ENCODE measurements at places on chromosomes 3 and 15. TPM values are rescaled to one million over a fixed set of nuclear protein-coding genes. Genes with fewer than 3 reads are reported as not detected.

- DNase-seq: no peak
These were observed 77.3 kb downstream of the ETFA start for GRCh38 chr15:76233921-76234320.

DNA sequence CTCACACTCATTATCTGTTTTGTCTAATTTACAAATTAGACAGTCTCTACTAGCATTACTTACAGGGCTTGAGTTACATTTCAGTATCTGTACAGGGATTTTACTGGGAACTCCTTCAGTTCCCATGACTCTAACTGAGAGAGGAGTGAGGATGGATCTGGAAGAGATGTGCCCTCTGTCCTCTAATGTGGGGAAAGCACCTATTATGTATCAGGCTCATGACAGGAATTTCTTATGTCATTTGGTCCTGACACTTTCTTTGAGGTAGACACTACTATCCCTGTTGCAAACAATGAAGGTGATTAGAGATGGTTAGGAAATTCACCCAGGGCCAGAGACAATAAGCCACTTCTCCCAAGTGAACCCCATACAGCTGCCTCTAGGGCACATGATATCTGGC lies 10.9 kb upstream of the NCKIPSD start:
- no peak for DNase-seq

Gene NANOGP8
- not detected for polyA plus RNA-seq

Gene GPR27
- polyA plus RNA-seq: 5.5 TPM

Gene SAMD7
- polyA plus RNA-seq: not detected

Gene MLF1
- polyA plus RNA-seq: 30.0 TPM

Gene MASP1
- 2.8 TPM for polyA plus RNA-seq

DNA sequence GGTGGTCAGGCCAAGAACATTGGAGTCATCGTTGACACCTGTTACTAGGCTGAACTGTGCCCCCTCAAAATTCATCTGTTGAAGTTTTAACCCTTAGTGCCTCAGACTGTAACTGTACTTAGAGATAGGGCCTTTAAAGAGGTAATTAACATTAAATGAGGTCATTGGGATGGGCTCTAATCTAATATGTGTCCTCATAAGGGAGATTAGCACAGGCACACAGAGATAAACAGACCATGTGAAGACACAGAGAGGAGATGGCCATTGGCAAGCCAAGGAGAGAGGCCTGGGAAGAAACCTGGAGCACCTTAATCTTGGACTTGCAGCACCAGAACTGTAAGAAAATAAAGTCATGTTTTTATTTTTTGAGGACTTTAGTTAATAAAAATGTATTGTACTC lies 59.6 kb downstream of the PLCL2 start:
- no peak for DNase-seq

DNA sequence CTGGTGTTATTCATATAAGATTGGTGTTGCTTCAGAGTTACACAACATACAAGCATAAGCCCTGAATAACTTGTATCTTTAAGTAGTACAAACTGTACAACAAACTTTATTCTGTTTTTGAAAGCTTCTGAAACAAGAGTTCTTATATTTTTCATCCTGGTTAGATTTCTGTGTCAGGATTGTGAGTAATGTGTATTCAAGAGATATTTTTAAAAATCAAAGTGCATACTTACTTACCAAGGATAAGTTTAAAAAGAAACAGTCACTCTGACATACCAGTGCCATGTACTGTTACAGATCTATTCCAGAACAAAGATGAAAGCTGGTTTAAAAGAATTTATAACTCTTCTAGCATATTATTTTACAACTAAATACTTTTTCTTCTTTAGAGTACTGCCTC lies 755.1 kb downstream of the ZPLD1 start:
- DNase-seq: no peak

GRCh38 chr15:101394056-101394630 lies 95.4 kb downstream of the PCSK6 start:
- DNase-seq: no peak

Gene CFAP100
- 0.60 TPM for polyA plus RNA-seq

Gene RSRC1
- 14.3 TPM for polyA plus RNA-seq

- no peak for DNase-seq
These were observed 93.2 kb downstream of the ATP11B start for GRCh38 chr3:182886497-182886896.

Gene SLC7A14
- polyA plus RNA-seq: 0.04 TPM

DNA sequence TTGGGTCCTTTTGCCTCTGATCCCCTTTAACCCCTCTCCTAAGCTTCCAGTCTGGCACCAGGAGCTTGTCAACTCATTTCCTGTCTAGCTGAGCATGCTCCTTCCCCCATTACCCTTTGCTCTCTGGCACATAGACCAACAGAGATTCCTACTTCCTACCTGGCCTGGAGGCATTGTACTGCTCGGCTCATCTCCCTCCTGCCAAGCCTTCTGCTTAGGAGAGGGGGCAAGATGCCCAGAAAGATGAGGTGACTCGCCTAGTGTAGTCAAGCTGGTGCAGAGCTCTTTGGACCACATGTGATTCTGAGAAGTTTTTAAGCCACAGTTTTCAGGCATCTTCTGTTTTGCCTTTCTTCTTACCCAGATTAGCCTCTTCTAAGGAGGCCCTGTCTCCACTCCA lies 95.4 kb downstream of the ZNF621 start:
- DNase-seq: no peak

Gene MAPKBP1
- 3.7 TPM for polyA plus RNA-seq

DNA sequence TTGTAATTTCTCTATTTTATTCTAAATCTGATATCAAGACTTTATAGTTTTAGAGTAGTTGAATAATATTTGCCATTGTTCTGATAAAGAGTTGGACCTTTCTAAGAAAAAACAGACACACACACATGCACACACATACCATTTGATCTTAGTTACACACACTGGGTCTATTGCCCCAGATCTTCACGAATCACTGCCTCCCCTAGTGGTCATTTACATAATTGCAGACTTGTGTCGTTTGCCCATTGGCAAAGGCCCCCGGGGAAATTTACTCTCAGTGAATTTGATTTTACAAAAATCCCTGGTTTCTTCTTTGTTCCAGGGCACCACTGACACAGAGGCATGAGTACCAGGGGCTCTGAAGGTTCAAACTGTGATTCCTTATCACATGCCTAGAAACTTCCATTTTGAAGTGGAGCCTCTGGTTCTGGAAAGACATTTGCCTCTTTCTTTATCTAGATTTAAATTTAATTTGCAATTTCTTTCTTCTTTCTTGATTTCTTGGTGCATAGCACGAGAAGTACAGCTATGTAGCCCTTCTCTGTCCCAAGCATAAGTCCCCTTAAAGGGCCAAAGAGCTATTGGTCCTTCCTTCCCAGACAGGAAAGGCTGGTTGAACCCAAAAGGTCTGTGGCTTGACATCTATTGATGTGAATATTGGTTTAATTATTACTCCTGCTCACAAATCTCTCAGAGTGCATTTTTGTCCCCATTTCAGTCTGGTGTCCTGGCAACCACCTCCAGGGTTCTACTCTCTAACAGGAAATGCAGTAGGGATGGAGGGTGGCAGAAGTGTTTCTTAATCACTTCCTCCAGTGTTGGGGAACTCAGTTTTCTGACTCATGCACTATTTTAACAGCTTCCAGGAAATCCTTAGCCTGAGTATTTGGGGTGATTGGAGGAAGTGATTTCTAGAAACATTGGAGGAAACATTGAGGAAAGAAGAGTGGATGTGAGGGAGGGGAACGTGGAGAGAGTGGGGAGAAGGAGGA lies 32.4 kb upstream of the SLC6A11 start:
- no peak for DNase-seq

- no peak for DNase-seq
These were observed 1.8 kb downstream of the CELSR3 start for GRCh38 chr3:48660800-48661400.

Gene DAZL
- polyA plus RNA-seq: not detected

DNA sequence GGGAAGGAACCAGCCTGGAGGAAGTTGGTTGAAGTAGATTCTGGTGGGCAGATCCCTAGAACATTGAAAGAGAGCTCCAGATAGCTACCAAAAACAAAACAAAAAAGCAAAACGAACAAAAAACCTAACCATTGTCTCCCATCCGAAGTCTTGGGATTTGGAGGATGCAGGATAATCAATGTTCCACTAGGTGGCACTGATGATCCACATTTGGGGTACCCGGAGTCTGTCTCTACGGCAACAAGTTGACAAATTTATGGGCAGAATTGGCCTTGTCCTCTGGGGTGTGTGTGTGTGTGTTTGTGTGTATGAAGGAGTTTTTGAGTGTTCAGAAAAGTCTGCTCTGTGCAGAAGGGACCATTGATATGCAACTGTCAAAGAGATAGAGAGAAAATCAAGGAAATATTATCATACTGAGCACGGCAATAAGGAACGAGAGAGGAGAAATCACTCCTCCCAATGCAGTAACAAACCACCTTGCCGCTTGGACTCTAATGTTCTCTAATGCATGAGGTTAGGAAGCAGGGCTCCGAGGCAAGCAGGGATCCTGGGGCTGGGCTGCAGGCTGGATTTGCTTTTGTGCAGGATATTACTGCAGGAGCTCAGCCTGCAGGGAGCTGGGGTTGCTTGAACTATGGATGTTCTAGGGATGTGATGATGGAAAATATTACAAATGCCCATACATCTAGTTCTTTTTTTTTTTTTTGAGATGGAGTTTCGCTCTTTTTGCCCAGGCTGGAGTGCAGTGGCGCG lies 59.8 kb upstream of the KLHL25 start:
- DNase-seq: peak; percentile 59

Gene SPATA12
- not detected for polyA plus RNA-seq

GRCh38 chr3:10888518-10889090 lies 72.6 kb downstream of the SLC6A11 start:
- DNase-seq: no peak

Gene ADCY5
- polyA plus RNA-seq: 7.1 TPM

Gene SEMA3G
- polyA plus RNA-seq: 28.2 TPM

GRCh38 chr3:177589911-177590381 lies 392.7 kb upstream of the TBL1XR1 start:
- DNase-seq: no peak

Gene FRMD5
- 0.32 TPM for polyA plus RNA-seq

Gene STARD5
- 3.2 TPM for polyA plus RNA-seq

Data from kidney (tissue), 22 donors.